ENCODE measurements at places on chromosomes 6 and 20.
A peak's percentile ranks its signal among the peaks of the same experiment; 100 is the strongest.

DNA sequence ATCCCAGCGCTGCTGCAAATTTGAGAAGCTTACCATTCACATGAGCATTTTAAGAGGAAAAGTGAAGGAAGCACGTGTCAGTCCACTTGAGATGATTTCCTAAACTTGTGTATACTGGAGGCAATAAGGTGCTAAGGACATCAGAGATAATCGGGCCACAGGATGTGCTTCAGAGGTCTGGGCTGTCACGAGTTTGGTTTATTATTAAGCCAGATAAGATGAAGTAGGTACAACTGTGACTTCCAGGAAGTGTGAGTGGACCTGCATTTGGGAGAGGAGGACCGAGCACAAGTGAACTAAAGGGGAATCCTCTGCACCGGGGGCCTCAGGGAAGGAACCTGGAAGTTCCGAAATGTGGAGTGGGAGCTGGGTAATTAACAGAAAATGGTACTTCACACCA lies 1.4 kb downstream of the SAMD5 start:
- DNase-seq = no peak

GRCh38 chr20:944148-944547 lies 28.0 kb upstream of the ANGPT4 start:
- no peak for DNase-seq

- DNase-seq = no peak
These were observed 154.0 kb downstream of the MBOAT1 start for GRCh38 chr6:20058121-20058905.

- no peak for DNase-seq
These were observed 20.7 kb upstream of the PHACTR3 start for GRCh38 chr20:59583428-59584277.

- no peak for DNase-seq
These were observed 47.4 kb upstream of the SAMD3 start for GRCh38 chr6:130269969-130270635.

- DNase-seq = no peak
These were observed 49.0 kb downstream of the SYNJ2 start for GRCh38 chr6:158030380-158031300.

GRCh38 chr6:74720923-74721322 lies 484.9 kb downstream of the COL12A1 start:
- no peak for DNase-seq

- no peak for DNase-seq
These were observed 208.3 kb downstream of the TASP1 start for GRCh38 chr20:13430346-13431002.

DNA sequence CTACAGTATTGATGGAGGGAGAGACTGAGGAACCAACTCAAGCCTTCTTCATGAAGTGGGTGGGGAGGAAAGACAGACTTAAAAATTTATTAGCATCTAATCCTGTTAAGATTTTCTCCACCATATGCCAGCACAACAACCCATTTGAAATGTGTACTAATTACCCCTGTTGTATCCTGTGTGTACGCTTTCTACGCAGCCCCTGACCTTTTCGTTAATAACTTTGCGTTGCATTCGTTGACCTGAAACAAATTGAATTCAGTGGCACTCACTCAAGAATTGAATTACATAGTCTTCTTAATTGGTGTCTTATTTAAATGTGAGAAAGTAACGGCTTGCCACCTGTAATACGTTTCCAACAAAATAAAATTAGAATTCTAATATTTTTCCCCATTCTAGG lies 113.9 kb downstream of the LINC00237 start:
- DNase-seq = no peak

DNA sequence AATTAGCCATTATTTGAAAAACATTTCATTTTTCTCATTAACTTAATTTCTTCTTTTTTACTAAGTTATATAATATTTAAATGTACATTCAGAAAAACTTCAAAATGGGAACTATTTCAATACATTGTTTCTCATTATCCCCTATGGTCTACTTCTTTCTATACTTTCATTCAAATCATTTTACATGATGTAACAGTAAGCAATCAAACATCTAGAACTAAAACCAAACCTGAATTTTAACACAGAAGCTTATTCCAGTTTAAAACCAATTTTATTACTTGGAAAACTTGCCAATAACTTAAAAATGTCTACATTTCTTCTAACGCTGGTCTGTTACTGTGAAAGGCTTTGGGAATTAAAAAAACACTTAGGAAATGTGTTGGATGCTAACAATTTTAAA lies 4.6 kb upstream of the PRR18 start:
- no peak for DNase-seq

GRCh38 chr6:12289365-12289919 lies 719 bp upstream of the EDN1 start:
- peak; percentile 47 for DNase-seq

DNA sequence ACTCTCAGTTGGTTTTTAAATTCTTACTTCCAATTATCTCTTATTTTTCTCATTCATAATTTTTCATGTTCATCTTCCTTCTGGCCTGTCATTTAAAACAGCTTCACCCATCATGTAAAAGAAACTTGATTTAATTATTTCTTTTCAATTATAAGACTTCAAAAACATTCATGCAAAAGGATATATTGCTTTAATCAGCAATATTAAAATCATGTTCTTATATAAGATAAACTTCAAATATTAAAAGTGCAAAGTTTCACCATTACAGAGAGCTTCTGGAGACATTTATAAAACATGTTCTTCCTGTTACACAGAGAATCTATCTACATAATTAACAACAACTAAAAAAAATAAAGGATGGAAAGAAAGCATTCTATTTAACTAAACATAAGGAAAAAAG lies 396.7 kb upstream of the RUNX2 start:
- DNase-seq = no peak

- DNase-seq = no peak
These were observed 6.8 kb downstream of the SLC22A3 start for GRCh38 chr6:160355001-160355400.

Measured in HuH-7.5 (cell line).